ENCODE measurements at places on chromosomes 2 and 18.
A peak's percentile ranks its signal among the peaks of the same experiment; 100 is the strongest.

- DNase-seq, result no peak
Observed at GRCh38 chr2:236646871-236647270, 77.2 kb downstream of the ACKR3 start.

GRCh38 chr2:98663511-98664090, 55.2 kb downstream of the UNC50 start:
- DNase-seq, result peak; percentile 67

- DNase-seq, result no peak
Observed at GRCh38 chr18:26487437-26487836, 60.9 kb downstream of the KCTD1 start.

GRCh38 chr2:52391621-52392020, 1359.7 kb upstream of the NRXN1 start:
- DNase-seq, result no peak

GRCh38 chr2:230254152-230254881, 28.8 kb downstream of the SP140 start:
- peak; percentile 57 for DNase-seq

DNA sequence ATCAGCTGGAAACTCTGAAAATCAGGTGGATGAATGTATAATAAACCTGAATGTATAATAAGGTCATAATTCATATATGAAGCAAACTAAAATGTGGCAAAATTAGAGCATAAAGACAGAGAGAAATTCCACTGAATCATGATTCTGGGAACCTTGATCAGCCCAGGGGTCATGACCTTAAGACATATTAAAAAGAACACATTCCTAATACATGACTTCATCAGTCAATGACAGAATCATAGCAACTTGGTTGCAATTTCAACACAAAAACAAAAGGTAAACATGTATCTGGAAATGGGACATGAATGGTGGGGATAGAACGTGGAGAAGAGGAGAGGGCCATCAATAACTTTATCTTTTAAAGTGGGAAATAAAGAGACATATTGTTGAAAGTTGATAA, 17.6 kb downstream of the AFF3 start:
- no peak for DNase-seq

GRCh38 chr18:32618546-32618945, 147.9 kb upstream of the GAREM1 start:
- no peak for DNase-seq

- no peak for DNase-seq
Observed at GRCh38 chr2:240502059-240502429, 55.7 kb downstream of the ANKMY1 start.

- no peak for DNase-seq
Observed at GRCh38 chr2:166499281-166499680, 5.2 kb upstream of the SCN7A start.

DNA sequence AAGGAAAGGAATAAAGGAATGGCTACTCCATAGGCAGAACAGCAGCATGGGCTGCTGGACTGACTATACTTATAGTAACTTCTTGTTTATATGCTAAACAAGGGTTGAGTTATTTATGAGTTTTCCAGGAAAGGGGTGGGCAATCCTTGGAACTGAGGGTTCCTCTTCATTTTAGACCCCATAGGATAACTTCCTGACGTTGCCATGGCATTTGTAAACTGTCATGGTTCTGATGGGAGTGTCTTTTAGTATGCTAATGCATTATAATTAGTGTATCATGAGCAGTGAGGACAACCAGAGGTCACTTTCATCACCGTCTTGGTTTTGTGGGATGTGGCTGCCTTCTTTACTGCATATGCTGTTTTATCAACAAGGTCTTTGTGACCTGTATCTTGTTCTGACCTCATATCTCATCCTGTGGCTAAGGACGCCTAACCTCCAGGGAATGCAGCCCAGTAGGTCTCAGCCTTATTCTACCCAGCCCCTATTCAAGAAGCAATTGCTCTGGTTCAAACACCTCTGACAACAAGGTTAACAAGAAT, 98.6 kb upstream of the CABLES1 start:
- DNase-seq, result no peak

- DNase-seq, result no peak
Observed at GRCh38 chr2:160288324-160288723, 88.3 kb upstream of the ITGB6 start.

- no peak for DNase-seq
Observed at GRCh38 chr2:634041-634440, 43.2 kb downstream of the TMEM18 start.

GRCh38 chr2:67576991-67577390, 179.9 kb downstream of the ETAA1 start:
- no peak for DNase-seq

GRCh38 chr2:8885449-8886201, 48.2 kb upstream of the KIDINS220 start:
- no peak for DNase-seq

GRCh38 chr2:167595839-167596471, 651.4 kb downstream of the STK39 start:
- DNase-seq, result no peak

- DNase-seq, result no peak
Observed at GRCh38 chr2:22995576-22995975, 389.4 kb upstream of the KLHL29 start.

DNA sequence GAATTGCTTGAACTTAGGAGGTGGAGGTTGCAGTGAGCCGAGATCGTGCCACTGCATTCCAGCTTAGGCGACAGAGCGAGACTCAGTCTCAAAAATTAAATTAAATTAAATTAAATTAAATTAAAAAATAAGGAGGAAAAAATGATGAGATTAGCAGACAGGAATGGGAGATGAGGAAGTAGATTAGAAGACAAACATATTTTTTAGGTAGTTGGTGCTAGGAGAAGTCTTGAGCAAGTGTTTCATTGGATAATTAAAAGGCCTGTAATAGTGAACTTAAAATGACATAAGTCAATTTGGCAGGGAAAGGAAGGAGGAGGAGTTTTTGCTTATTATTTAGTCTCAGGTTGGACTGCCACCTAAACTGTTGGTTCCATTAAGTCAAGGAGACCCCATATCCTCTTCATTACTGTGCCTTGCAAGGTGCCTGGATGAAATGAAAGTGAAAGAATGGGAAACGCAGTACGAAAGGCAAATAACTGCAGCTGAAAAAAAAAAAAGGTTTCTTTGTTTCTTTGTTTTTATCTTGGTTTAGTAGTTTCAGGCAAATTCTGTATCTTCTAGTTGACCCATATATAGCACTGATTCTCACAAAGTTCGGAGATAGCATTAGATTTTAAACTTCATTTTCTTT, 162.0 kb downstream of the SLC8A1 start:
- no peak for DNase-seq

GRCh38 chr2:143936848-143937722, 582.8 kb downstream of the ZEB2 start:
- DNase-seq, result no peak

DNA sequence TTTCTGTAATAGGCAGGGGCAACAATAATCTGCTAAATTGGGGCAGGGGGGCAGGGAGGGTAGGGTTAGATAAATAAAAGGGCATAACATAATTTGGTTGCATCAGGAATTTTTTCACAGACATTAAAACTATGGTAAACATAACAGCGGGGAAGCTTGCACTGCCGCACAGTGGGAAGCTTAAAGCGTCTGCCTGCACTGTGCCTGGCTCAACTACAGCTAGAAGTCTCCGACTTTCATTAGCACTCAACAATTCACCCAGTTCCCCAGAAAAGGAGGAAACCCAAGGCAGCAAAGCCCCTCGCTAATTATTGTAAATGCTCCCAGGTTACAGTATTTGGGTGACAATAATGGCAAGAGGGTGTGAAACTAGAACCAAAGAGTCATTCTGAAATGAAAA, 562.9 kb downstream of the ARHGAP15 start:
- no peak for DNase-seq

- DNase-seq, result no peak
Observed at GRCh38 chr2:122545821-122546220, 790.4 kb downstream of the TSN start.

- DNase-seq, result no peak
Observed at GRCh38 chr2:188189356-188189755, 102.3 kb upstream of the GULP1 start.

- no peak for DNase-seq
Observed at GRCh38 chr18:79874553-79875530, 76.6 kb downstream of the SLC66A2 start.

DNA sequence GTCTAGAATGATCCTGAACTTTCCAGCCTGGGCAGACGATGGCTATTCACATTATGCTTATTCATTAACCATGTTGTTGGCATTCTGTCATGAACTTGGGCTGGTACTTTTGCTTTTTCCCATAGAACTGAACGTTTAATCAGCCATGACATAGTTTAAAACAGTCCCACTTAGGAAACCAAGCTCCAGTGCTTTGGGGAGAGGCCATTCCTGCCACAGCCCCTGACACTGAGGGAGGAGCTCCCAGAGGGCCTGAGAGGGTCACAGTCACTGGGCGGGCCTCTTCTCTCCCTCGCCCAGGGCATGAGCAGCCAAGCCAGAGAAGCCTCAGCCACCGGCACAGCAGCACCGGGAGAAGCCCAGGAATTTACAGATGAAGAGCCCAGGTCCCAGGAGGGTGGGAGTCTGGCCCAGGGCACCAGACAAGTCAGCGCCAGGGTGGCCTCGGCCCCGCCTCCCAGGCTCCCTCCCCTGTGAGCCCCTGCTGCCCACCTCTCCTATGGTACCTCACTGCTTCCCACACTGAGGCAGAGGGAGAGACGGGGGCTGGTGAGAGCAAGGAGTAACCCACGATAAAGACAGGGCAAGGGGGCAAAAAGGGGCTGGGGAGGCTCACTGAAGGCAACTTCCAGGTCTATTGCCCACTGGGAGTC, 33.6 kb downstream of the MAL start:
- no peak for DNase-seq

GRCh38 chr2:36359067-36359466, 3.5 kb downstream of the CRIM1 start:
- peak; percentile 34 for DNase-seq

DNA sequence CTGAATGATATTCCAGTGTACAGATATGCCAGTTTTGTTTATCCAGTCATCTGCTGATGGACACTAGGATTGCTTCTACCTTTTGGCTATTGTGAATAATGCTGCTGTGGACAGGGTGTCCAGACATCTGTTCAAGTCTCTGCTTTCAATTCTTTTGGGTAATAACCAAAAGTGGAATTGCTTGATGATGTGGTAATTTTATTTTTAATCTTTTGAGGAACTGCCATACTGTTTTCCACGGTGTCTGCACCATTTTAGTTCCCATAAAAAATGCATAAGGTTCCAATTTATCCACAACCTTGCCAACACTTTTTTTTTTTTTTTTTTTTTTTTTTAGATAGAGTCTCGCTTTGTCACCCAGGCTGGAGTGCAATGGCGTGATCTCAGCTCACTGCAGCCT, 141.9 kb upstream of the REV1 start:
- no peak for DNase-seq

DNA sequence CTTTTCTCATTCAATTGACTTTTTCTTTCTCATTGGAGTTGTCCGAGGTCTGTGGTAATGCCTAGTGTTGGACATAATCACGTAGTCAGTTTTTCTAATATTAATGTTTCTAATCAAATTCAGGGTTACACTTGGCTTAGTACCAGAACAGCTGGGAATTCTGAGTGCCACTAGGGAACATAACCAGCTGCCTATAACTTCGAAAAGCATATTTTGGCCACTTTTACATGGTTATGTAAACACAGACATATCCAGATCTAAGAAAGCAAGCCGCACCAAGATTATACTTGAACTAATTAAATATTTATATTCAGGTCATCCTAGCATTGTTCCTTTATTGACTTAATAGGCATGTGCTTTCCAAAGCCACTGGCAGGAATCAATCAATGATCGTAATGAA, 91.1 kb upstream of the ARHGAP28 start:
- DNase-seq, result no peak

GRCh38 chr18:28108814-28109213, 68.1 kb downstream of the CDH2 start:
- DNase-seq, result no peak

DNA sequence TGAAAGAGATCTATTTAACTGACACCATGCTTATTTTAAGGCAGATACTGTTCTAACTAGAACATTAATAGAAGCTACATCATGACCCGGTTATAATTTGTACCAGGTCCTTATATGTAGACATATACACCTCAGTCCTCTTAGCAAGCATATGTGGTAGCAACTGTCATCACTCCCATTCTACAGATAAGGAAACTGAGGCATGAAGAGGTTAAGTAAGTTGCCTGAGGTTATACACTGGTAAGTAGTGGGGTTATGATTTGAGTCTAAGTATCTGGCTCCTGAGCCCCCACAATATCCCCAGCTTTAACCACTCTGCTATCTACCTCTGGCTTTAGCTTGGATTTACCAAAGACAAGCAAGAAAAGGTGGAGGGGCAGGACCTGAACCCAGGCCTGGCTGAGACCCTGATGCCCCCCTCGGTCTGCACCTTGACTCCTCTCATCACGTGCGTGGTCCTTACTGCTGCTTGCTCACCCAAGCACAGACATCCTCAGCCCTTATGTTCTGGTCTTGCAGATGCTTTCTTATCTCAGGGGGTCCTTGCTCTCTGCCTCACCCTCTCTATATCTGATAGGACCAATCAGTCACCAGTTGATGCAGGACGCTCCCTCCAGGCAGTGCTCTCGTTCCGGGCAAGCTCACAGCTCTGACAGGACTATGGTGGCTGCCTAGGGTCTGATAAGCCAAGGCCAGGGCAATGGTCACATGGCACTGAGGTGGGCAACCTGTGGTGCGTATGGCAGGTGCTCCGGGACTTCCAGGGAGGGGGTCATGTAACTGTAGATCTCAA, 4.0 kb downstream of the DYSF start:
- DNase-seq, result no peak

DNA sequence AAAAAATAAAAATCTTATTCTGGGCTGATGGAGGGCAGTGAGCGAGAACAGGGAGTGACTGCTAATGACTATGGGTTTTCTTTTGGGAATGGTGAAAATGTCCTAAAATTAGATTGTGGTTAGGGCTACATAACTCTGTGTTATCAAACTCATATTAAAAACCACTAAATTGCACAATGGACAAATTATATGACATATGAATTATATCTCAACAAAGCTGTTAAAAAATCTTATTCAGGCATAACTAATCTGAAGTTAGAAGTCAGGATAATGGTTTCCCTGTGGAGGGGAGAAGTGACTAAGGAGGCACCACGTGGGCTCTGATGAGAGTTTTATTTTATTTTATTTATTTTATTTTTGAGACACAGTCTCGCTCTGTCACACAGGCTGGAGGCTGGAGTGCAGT, 32.1 kb upstream of the DPP4 start:
- no peak for DNase-seq

- no peak for DNase-seq
Observed at GRCh38 chr2:65937379-65938160, 497.4 kb upstream of the MEIS1 start.

DNA sequence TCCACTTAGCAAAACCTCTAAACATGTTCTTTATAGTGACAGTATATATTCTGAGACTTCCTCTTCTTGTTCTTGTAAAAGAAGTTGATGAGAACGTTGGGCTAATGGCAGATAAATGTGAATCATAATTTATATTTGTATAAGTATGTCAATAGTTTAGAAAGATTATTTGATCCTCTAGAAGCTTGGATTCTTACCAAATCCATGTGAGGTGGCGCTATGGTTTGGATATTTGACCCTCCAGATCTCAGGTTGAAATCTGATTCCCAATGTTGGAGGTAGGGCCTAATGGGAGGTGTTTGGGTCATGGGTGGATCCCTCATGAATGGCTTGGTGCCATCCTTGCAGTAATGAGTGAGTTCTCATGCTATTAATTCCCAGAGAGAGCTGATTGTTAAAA, 29.8 kb upstream of the SCN1A start:
- no peak for DNase-seq
